ENCODE measurements at places on chromosomes 12 and 14.
A peak's percentile ranks its signal among the peaks of the same experiment; 100 is the strongest.

GRCh38 chr14:74893614-74894091 is 11.9 kb downstream of the DLST start:
- no peak for DNase-seq

DNA sequence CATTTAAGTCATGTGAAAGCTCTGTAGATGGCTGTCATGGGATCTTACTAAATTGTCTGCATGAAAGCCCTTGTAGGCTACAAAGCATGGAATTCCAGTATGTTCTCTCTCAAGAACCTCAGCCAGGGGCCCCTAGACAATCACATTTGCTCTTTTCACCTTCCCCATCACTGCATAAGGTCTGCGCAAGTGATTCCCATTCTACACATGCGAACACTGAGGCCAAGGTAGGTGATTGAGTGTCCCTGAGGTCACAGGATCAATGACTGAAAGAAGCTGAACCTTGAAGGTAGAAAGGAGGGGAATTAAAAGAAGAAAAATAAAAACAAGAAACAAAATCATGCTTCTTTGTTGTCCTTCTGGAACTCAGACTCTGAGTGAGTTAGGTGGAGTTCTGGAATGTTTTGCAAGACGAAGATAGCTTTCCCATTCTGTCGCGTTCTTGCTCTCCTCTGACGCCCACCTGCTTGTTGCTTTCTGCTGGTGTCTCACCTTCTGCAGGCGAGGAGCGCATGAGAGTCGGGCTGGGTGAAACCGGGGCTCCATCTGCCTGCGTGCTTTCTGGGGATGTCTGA is 79.9 kb downstream of the SPRING1 start:
- DNase-seq, result no peak

GRCh38 chr14:54737132-54737711 is 165.4 kb downstream of the GCH1 start:
- peak; percentile 83 for DNase-seq

- DNase-seq, result no peak
Observed at GRCh38 chr12:132713123-132713522, 2.5 kb downstream of the PGAM5 start.

- DNase-seq, result no peak
Observed at GRCh38 chr12:110768960-110769359, 26.3 kb upstream of the PPP1CC start.

DNA sequence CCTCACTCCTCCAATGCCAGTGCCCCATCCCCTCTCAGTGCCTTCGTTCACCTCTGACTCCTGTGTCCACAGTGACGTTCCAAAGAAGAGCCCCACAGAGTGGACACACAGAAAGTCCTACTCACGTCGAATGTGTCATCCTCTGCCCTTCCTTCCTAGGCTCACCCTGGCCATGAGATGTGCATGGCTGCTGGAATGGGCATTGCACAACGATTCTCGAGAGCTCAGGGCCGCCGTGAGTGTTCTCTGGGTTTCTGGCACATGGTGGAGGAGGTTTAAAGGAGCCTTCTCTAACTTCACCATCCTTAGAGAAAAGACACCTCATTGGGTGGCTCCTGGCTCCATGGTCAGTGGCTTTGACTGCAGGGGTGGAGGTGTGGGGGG is 12.8 kb upstream of the CEP170B start:
- no peak for DNase-seq

- no peak for DNase-seq
Observed at GRCh38 chr12:31620311-31620710, 29.4 kb upstream of the DENND5B start.

GRCh38 chr12:88495031-88495430 is 85.2 kb downstream of the KITLG start:
- DNase-seq, result no peak

GRCh38 chr12:92036061-92036620 is 109.5 kb downstream of the BTG1 start:
- DNase-seq, result no peak

GRCh38 chr14:50312734-50313054 is 570 bp downstream of the DMAC2L start:
- DNase-seq, result no peak

- no peak for DNase-seq
Observed at GRCh38 chr12:103462675-103463074, 33.1 kb downstream of the C12orf42 start.

DNA sequence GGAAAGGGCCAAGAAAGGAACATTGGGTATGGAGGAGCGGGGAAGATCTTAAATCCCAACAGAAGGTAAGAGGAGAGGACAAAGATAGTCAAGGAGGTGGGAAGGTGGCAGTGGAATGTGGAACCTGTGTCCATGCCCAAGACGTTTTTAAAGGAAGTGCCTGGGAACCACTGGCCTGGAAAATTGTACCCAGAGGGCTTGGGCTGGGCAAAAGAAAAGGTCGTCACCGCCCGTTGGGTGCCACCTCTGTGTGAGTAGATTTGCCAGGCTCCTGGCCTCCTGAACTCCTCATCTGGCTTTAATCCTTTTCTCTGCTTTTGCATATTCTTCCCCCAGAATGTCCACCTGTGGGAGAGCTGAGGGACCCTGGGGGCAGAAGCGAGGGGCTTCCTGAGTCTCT is 32.6 kb downstream of the JDP2 start:
- DNase-seq, result no peak

DNA sequence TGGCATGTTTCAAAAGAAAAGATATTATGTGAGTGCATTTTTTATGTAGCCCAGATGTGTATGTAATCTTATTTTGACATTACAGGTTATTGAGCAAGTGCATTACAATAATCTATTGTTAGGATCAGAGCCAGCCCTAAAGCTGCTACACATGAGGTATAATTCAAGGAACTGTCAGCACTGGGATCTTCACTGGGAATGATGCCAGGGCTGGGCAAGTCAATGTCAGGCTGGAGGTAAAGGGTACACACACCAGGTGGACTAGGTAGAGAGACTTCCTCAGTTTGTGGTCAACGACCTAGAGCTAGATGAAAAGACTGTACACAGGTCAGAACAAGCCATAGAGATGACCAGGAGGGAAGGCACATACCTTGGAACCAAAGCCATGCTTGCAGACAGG is 15.4 kb downstream of the TRIM9 start:
- no peak for DNase-seq

DNA sequence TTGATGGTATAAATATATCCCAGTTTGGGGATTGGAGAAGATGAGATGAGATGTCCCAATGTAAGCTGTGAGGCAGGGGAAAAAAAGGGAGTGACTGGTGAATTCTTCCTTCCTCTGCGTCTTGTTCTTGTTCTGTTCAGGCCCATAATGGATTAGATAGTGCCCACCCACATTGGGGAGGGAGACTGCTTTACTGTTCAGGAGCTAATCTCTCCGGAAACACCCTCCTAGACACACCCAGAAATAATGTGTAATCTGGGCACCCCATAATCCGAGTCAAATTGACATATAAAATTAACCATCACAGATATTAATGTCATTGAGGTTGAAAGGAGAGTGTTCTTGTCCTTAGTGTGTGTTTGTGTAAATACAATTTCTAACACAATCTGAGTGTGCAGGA is 29.3 kb downstream of the ETV6 start:
- no peak for DNase-seq

- no peak for DNase-seq
Observed at GRCh38 chr14:43595096-43595772, 911.8 kb downstream of the FSCB start.

GRCh38 chr12:70590051-70590450 is 47.2 kb downstream of the PTPRB start:
- DNase-seq, result peak; percentile 55

DNA sequence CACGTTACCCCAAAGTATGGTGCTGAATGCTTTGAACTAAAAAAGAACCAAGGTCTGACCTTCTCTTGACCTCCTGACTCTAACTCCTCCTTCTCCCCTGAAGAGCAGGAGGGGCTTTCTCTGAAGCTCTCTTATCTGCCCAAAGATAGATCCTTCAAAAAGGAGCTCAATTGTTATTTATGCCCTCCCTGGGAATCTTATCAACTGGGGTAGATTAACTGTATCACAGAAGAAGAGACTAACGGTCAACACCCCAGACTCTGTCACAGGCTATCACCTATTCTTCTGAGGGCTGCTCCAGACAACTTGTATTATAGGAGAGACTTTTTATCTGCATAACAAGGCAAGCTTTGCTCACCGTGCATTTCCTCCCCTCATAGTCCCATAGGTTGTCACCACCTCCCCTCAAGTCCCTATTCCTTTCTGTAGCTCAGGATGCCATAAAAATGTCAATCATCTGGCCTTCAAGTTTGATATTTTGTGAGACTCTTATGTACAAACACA is 86.6 kb downstream of the PAPLN start:
- no peak for DNase-seq

- DNase-seq, result peak; percentile 49
Observed at GRCh38 chr12:77102691-77103090, 37.3 kb upstream of the E2F7 start.

DNA sequence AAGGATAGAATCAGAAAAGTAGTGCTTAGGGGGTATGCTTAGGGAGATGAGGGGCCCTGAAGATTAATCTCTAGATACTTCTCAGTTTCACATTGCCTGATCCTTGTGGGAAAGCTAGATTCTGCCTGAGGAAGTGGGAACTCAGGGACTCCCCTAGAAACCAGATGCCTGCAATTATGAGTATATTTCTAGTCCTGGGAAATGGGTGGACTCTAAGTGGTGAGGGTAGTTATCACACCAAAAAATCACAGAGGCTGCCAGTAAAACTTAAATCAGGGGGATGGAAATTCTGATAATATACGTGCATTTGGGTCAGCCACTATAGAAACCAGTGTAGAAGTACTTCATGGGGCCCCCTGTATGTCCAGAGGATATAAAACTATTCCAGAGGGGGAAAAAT is 18.3 kb downstream of the HOXC4 start:
- no peak for DNase-seq

DNA sequence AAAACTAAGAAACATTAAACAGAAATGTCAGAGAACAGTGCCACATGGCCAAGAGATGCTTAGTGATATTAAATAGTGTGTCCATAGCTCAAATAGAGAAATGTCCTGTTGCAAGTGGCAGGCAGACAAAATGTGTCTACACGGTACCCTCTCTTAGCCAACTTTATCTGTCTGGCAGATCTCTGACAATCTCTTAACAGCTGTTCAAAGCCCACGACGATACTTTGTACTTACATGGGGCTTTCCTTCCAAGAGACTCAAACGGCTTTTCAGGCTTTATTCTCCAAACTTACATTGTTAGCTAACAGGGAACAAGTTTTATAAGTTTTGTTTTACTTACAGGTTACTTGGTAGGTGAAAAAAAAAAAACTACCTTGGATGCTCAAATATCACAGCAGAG is 45.6 kb downstream of the ARMH4 start:
- DNase-seq, result no peak

DNA sequence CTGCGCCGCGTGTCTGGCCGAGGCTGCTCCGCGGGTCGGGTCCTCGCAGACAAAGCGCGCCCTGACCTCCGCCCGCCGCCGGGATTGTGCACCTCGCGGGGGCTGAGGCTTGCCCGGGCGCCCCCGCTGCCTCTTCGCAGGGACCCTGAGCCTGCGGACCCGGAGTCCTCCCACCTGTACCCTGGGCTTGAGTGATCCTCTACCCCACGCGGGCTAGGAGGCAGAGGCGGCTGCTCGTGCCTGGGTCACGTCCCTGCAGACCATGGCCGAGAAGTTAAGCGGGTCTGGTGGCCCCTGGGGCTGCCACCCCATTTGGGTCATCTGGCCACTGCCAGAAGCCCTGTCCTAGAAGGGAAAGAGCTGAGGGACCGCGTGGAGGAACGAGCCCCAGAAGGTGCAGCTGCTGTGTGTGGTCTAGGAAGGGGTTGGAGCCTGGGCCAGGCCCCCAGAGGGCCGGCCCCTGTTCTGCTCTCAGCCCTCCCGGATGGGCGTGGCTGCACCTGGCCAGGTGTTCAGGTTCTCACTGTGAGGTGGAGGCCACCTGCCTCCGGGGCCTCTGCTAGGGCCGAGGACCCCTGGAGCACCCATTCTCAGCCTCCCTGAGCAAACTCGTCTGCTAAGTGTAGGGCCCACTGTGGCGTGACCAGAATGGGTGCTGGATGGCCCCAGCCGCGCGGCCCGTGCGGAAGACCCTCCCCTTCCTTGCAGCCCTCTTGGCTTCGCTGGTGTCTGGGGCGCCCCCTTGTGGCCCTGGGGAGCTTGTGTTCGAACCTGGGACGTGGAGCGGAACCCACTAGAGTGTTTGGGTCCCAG is 49.6 kb downstream of the LRCOL1 start:
- DNase-seq, result peak; percentile 62

- DNase-seq, result no peak
Observed at GRCh38 chr12:111469401-111469800, 63.7 kb downstream of the SH2B3 start.

DNA sequence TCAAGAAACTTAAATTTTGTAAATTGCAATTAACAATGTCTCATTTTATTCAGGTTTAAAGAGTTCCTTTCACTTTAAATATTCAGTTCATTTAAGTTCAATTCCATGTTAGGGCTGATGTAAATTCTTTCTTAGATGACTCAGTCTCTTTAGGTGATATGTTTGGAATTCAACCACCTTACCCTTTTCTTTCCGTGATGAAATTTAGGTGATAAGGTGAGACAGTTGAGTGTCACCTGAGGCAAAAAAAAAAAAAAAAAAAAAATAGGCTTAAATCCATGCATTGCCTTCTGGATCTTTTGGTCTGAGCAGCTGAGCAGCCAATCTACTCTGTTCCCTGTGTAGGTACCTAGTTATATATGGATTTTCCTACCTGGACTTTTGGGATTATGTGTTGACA is 299.5 kb downstream of the DAD1 start:
- DNase-seq, result no peak

DNA sequence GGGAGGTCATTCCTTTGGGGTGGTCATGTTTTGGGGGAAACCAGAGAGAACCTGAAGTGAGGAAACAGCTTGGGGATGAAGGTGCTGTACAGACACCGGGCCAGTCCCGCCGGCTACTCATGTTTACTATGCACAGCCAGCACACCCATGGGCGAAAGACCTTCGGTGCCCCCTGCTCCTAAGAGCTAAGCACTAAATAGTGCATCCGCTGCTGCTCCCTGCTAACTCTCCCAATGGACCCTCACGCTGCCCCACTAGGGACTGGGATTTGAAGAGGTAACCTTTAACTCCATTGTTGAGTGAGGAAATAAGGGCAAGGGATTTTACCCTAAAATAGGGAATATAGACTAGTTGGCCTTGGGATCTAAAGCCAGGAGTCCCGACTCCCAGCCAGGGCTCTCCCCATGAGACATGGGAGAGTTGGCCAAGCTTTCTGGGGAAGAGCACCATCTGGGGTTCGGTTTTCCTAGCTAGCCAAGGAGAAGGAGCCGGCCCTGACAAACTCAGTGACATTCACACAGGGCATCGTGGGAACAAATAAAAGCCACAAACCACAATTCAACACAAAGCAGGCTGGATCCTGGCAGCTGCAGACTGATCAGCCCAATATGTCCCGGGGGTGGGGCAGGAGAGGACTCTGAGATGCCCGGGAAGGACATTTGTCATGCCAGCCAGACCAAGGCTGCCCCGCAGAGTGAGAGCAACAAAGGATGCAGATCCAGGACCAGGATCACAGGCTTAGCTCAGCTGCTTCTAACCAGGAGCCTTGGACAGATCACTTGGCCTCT is 91.7 kb downstream of the SINHCAF start:
- no peak for DNase-seq

- DNase-seq, result no peak
Observed at GRCh38 chr12:53755451-53755891, 3.7 kb upstream of the CISTR start.

All from HTR-8/SVneo (cell line).